Activated CD4-positive, alpha-beta T cell treated with anti-CD3 and anti-CD28 coated beads for 1 hour (primary cell): ENCODE measurements at places on chromosomes 3 and 15.

DNA sequence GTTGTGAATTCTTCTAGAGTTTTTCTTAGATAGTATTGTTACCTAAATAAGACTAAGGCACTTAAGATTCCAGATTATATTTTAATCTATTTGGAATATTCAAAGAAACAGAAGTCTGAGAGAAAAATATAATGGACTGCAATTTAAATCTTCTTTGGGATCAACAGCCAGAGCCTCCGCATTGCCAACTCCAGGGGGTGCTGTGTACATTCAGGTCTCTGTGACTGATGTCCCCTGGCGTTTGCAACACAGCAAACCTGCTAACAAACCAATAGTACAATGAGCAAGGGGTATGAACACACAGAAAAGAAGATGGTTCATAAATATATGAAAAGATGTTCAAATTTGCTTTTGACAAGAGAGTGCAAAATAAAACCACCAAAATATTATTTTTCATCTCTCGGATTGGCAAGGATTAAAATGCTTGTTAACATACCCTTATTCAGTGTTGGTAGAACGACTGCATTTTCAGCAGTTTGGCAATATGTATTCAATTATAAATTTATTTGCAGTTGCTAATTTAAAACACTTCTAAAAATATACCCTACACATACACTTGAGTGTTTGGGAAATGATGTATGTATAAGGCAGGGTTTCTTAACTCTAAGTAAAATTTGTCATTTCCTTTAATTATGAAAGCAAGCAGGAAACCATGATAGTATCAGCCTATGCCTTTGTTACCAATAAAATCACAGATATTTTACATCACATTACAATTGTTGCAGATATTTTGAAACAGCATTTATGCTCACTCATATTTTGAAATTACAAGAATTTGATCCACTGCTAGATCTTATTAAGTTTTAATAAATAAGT, 16.1 kb upstream of the TM4SF1 start:
- no peak for DNase-seq

GRCh38 chr3:45943207-45943846, at the start of gene CXCR6:
Gene CXCR6 (plus strand): TSS chr3:45943464. CDS start chr3:45946482, 3,018 bp downstream.
- DNase-seq, result peak; percentile 24

GRCh38 chr15:74252291-74252690, 16.2 kb downstream of the CCDC33 start:
- DNase-seq, result no peak

DNA sequence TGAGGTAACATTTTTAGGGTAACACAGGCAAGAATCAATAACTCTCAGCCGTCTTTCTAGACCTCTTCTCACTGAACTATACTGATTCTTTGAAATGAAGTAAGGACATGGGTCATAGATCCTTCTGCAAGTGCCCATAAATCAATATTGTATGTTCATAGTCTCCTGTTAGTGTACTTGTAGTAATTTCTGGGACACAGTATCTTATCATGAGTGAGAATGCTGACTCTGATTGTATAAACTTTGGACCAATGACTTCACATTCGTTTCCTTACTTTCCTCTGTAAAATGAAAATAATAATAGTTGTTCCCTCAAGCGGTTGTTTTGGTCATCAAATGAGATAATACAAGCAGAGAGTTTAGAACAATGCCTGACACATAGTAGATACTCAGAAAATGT, 777.1 kb upstream of the GOLIM4 start:
- no peak for DNase-seq

DNA sequence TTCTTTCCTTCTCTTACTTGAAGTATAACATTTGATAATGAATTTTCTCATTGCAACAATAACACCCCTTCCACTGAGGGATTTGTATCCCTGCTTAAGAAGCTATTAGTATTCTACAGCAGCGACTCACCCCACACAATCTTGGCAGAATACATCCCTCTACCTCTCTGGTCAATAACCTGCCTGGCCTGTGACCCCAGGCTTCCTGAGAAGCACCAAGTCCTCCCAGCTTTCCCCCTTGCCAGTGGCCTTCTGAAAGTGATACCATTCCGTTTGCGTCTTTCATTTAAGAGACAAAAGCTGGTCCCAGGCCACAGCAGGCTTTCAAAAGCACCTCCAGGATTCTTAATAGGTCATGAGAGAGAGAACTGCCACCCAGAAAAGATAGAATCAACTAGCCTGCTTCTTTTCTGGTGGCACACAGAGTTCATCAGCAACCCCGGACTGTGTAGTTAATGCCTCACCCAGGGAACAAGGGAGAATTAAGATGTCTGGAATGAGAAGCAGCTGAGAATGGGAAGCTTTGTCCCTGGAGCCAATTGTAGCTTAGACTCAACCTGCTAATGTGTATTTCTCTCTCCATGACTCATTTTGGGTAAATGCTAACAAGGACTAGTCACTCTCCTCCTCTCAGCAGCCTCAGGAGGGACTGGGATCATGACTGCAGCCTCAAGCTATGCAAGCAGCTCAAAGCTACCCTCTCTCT, 101.0 kb upstream of the CPNE4 start:
- DNase-seq, result no peak

DNA sequence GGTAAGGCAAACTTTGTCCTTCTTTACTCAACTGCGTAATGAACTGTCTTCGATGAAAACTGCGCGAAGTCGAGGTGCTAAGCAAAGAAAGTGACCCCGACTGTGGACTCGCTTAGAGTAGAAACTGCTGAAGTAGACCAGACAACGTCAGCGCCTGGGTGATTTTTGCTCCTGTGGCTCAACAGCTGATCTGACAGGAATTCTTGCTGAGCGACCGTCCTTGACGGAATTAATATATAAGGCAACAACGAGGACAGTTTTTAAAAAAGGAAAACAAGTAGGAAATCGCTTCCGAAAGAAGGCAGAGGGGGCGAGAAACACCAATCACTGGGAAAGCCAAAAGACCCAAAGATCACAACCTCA, 541 bp downstream of the RPS27L start:
- DNase-seq, result no peak

- DNase-seq, result no peak
Observed at GRCh38 chr3:52433996-52434479, 10.9 kb downstream of the SEMA3G start.

DNA sequence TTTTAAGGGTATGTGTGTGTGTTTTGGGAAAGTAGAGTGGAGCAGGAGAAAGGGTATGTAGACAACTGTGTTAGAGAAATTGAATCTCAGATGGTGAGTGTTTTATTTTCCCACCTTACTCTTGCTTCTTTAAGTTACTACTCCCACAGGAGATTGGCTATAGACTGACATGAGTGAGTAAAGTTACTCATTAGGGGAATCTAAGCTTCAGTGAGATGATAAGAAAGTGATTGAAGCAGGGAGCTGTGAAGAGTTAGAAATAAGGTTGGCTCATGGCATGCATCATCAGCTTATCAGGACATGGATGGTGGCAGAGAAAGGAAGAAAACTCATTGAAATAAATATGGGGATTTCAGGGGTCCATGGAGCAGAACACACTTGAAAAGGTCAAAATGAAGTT, 88.9 kb downstream of the MBNL1 start:
- no peak for DNase-seq

DNA sequence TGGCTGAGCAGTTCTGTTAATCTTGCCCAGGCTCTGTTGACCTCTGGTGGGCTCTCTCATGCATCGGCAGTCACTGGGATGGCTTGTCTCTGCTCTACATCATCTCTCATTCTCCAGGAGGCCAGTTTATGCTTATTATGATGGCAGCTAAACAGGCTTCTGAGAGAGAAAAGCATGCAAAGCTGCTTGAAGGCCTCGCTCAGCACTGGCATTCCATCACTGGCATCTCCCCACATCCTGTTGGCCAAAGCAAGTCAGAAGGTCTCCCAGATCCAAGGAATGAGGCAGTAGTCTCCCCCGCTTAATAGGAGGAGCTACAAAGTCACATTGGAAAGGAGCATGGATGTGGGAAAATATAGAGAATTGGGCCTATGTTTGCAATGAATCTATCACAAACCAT, 212.6 kb downstream of the ZNF621 start:
- no peak for DNase-seq
